ENCODE measurements at places on chromosomes 2 and 18.

DNA sequence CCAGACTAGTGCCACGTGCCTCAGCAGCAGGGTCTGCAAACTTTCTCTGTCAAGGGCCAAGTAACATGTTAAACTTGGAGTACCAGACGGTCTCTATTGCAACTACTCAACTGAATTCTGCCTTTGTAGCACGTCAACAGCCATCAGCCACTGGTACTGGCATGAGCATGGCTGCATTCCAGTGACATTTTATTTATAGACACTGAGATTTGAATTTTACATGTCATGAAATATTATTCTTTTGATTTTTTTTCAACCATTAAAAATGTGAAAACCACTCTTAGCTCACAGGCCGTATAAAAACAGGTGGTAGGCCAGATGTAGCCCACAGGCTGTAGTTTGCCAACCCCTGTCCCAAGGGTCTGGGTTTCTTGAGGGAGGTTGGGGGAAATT is 199.7 kb downstream of the TPGS2 start:
- no peak for DNase-seq

GRCh38 chr2:207394812-207395534 is 134.8 kb upstream of the CREB1 start:
- no peak for DNase-seq

DNA sequence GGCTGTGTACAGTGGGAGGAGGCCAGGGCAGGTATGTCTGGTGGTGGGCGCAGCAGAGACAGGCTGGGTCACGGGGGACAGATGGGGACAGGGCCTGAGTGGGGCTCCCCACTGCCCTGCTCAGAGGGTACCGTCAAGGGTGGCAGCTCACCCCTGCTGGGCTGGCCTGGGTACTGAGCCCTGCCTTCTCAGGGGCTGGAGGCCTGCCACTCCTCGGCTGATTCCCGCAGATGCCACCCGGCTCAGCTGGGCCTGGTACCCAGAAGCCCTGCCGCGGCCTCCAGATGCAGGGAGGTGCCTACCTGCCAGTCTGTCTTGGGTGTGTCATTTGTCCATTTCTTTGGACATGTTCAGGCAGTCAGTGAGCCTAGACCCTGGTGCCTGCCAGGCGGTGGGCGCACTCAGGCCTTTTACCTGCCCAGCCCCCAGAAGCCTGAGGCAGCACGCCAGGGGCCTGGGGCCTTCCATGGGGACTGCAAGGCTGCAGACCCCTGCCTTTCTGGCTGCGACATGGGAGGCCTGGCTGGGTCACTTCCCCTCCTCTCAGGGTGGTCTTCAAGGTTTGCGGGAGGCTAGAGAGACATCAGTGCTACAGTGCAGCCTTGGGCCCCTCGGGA is 3.3 kb downstream of the SNORC start:
- no peak for DNase-seq

DNA sequence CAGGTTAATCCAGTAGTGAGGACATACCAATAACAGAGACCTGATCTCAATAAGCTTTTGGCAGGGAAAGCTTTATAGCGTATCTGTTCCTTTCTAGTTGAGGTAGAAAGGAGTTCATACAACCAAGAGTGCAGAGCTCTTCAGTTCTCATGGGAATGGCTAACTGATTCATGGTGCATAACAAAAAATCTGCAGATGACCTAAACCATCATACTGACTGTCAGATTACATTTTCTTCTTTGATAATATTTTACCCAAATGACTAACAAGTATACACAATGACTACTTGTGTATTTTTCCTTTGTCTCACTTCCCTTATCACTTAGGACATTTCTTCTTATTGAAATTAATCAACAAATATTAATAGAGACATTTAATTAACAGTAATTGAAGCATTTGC is 140.0 kb upstream of the SERTAD2 start:
- no peak for DNase-seq

DNA sequence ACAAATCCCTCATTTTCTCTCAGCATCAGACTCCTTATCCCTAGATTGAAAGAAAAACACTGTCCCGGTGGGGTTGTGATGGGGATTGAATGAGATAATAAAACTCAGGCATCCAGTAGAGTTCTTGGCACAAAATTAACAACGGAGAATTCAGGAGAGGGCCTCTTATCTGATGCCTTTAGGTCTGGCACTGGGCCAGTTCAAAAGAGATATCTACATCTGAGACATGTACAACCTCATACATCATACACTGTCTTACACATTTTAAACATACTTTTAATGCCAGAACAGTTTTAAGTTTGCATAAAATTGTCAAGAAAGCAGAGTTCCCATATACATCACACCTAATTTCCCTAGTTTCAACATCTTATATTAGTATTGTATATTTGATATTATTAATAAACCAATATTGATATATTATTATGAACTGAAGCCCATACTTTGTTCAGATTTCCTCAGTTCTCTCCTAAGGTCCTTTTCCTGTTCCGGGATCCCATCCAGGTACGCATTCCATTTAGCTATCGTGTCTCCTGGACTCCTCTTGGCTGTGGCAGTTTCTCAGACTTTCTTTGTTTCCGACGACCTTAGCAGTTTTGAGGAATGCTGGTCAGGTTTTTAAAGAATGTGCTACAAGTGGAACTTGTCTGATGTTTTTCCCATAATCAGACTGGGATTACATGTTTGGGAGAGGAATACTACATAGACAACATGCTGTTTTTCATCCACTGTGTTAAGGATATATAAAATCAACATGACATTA is 27.8 kb downstream of the NXPH2 start:
- no peak for DNase-seq

GRCh38 chr2:236657801-236658200 is 88.2 kb downstream of the ACKR3 start:
- DNase-seq, result no peak

GRCh38 chr2:119197126-119197405 is 26.6 kb upstream of the STEAP3 start:
- DNase-seq, result no peak

- DNase-seq, result no peak
Observed at GRCh38 chr2:236997069-236997715, 88.5 kb upstream of the COPS8 start.

DNA sequence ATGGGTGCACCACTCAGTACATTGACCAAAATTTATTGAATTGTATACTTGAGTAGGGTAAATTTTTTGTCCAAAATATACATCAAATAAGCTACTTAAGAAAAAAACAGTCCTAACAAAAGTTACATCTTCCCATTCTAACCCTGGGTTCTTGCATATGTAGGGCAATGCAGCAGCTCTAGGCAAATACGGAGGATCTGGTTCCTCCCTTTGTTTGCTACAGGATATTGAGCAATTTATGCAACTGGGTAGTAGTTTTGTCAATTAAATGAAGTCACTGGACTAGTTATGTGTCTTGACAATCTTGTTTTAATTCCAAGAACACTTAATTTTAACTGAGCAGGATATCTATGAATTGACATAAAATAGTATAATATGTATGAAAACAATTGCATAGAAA is 1507.2 kb upstream of the PIK3C3 start:
- DNase-seq, result no peak

DNA sequence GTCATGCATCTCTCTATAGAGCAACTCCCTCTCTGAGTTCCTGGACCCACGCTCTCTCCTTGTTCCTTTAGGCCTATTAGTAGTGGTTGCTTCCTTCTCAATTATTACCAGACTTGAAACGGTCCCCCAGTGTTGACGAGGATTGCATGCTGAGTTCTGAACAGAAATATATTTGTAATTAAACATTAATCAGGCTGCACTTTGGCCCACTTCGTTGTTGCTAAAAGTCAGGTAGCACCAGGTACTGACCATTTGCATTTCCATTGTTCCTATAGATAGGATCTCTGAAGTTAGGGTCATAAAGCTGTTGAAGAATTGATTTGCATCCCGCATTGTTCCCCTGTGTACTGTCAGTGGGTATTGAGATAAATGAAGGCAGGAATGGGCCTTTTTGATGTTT is 36.9 kb upstream of the TTR start:
- DNase-seq, result no peak

DNA sequence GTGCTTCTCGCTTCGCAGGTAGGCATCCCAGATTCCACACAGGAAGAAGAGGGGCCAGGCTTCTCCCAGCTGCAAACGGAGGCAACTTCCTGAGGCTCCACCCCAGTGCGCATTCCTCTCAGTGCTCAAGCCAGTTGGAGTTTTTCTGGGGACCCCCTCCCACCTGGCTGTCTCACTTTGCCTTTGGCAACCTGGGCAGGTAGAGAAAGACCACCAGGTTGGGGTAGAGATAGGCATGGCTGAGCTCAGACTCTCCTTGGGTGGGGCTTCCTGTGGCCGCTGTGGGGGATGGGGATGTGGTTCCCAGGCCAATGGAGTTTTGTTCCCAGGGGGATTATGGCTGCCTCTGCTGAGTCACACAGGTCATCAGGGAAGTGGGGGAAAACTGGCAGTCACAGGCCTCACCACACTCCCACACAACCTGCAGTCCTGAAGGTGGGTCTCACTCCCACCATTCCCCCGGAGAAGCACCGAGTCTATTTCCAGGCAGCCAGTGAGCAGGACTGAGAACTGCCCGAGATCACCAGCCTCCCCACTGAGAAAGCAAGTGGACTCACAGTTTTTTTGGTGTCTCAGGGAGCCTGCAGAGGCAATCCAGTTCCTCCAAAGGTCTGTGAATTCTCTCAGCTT is 38.1 kb downstream of the SLC39A10 start:
- no peak for DNase-seq

- no peak for DNase-seq
Observed at GRCh38 chr2:175035806-175036205, 30.6 kb upstream of the CHN1 start.

- no peak for DNase-seq
Observed at GRCh38 chr2:104434318-104434792, 419.6 kb upstream of the POU3F3 start.

GRCh38 chr18:33627114-33627513 is 49.1 kb downstream of the ASXL3 start:
- no peak for DNase-seq

DNA sequence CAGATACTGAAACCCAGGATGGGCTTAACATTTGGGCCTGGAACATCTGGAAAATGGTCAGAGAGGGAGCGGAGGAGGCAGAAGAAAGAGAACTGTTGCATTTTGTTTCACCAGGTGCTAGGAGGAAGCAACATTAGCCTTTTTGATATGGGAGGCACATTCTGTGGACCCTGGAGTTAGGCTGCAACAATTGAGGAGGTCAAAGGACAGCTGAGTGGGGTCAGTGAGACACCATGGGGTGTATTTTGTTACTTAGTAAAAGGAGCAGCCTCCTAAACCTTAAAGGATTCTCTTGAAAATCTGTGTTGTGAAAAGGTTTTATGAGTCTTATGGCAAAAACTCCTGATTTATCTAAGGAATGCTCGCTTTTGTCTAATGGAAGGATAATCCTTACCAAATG is 124.9 kb downstream of the GREB1L start:
- DNase-seq, result no peak

- DNase-seq, result no peak
Observed at GRCh38 chr2:32489061-32489460, 132.2 kb downstream of the BIRC6 start.

DNA sequence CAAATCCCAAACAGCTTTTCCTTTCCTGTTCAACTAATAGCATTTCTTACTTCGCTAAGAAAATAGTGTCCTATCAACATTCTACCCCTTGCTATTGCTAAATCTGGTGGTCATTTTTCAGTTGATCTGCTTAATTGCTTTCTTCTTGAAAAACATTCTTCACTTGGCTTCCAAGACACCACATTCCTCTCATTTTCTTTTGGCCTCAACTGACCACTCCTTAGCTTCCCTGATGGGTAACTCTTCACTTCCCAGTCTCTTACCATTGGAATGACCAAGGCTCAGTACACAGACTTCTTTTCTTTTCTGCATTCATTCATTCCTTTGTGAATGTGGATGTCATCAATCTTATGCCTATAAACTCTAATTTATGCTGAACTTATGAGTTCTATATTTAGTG is 230.8 kb upstream of the CDH2 start:
- DNase-seq, result no peak

- no peak for DNase-seq
Observed at GRCh38 chr18:51639541-51639940, 442.1 kb upstream of the MEX3C start.

DNA sequence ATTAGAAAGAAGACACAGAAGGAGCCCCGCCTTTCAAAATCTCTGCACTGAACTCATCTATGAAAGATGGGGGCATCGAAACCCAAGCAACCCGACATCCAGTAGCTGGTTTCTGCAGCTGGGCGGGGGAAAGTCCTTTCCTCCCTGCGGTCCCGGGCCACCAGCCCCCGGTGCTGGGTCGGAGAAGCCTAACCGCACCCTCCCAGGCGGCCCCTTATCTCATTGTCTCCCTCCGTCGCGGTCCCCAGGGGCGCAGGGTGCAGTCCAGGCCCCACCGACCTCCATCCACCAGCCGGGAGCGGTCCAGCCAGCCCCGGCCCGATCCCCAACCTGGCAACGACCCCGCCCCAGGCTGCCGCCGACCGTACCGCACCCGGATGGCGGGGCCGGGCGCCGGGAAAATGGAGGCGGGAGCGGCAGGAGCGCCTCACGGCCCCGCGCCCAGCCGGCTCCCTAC is 452 bp downstream of the RAPH1 start:
- peak; percentile 29 for DNase-seq

- no peak for DNase-seq
Observed at GRCh38 chr2:103355287-103355686, 593.5 kb downstream of the TMEM182 start.
